ENCODE measurements at places on chromosomes 2 and 18. TPM values are rescaled to one million over a fixed set of nuclear protein-coding genes. Genes with fewer than 3 reads are reported as not detected.

DNA sequence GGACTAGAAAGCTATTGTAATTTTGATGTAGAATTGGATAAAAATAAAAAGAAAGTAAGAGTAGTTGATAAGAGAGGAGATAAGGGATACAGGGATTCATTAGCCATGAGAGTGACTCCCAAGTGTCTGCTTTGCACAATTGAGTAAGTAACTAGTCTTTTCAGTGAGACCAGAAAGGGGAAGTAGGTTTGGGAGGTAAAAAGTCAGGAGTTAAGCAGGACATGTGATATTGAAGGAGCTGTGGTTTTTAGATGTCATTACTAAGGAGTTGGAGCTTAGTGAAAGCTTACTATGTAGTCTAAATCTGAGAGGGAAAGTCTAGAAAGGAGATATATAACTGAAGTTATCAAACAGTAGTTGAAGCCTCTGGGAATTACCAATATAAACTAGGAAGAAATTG is 93.4 kb downstream of the SLC5A7 start:
- H3K36me3 ChIP-seq = peaks cover 3% of the 10 kb centered on the region
- peaks cover 6% of the 10 kb centered on the region for H3K4me1 ChIP-seq
- no peak overlapping the region for H3K4me3 ChIP-seq
- DNase-seq = no peak

GRCh38 chr2:240207661-240208060 is 67.2 kb upstream of the OTOS start:
- H3K4me3 ChIP-seq = no peak overlapping the region
- H3K4me1 ChIP-seq = no peaks in the 10 kb centered on the region
- peaks cover 11% of the 10 kb centered on the region for H3K27me3 ChIP-seq
- no peaks in the 10 kb centered on the region for H3K36me3 ChIP-seq
- H3K27ac ChIP-seq = no peak overlapping the region
- no peak for DNase-seq

- no peaks in the 10 kb centered on the region for H3K4me1 ChIP-seq
- peaks cover 2% of the 10 kb centered on the region for H3K36me3 ChIP-seq
- H3K4me3 ChIP-seq = no peak overlapping the region
- H3K27me3 ChIP-seq = peaks cover 11% of the 10 kb centered on the region
These were observed 88.3 kb upstream of the SALL3 start for GRCh38 chr18:78891185-78891762.

GRCh38 chr2:160660741-160661140 is 167.1 kb upstream of the RBMS1 start:
- no peaks in the 10 kb centered on the region for H3K36me3 ChIP-seq
- H3K4me3 ChIP-seq = no peak overlapping the region
- H3K27ac ChIP-seq = no peak overlapping the region
- DNase-seq = no peak

SIX3 gene
- total RNA-seq = not detected

Data from progenitor cell of endocrine pancreas (in vitro differentiated cells).